ENCODE measurements at places on chromosomes 1 and 21.

GRCh38 chr1:235745503-235746136 lies 96.0 kb upstream of the GNG4 start:
- DNase-seq: no peak

DNA sequence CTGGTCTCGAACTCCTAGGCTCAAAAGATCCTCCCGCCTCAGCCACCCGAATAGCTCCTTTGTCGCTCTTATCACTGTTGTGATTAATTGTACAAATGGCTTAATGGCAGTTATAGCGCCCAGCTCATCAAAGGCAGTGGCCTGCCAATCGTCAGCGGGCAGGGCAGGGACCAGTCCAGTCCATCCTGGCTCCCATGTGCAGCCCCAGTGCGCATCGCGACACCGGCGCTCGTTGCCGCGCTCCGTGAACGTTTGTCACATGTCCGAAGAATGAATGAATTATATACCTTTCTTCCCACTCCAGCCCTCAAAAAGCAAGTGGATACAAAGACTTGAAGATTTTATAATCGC lies 18.4 kb downstream of the MTX1 start:
- peak; percentile 91 for DNase-seq

DNA sequence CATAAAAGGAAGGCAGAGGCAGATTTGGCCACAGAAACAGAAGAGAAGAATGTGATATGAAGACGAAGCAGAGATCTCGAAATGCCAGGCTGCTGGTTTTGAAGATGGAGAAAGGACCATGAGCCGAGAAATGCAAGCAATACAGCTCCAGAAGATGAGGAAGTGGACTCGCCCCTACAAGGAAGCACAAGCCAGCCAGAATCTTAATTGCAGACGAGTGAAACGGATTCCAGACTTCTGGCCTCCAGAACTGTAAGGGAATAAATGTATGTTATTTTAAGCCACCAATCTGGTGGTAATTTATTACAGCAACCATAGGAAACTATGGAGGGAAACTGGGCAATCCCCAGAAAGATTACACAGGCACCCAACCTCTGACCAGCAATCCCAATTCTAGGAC lies 24.1 kb downstream of the TARBP1 start:
- DNase-seq: no peak

GRCh38 chr1:84936116-84936810 lies 43.3 kb upstream of the LPAR3 start:
- peak; percentile 91 for DNase-seq

GRCh38 chr1:54298284-54299033 lies 98.5 kb downstream of the MRPL37 start:
- DNase-seq: no peak

DNA sequence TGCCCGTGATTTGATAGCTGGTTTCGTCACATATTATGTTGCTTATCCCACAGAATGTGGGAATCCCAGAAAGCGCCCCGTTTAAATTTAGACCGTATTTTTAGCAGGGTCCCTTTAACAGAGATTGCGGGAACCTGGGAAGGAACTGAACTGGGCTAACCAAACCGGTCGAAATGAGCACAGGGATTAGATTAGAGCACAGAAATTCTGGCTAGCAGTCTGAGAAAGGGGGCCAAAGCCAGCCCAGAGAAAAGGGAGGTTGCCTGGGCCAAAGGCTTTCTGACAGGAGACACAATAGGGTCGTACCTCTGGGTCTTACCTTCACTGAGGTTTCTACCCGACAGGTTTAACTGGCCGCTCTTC lies 327 bp downstream of the LRRC40 start:
- no peak for DNase-seq

GRCh38 chr1:51690285-51690961 lies 73.5 kb downstream of the OSBPL9 start:
- DNase-seq: no peak

DNA sequence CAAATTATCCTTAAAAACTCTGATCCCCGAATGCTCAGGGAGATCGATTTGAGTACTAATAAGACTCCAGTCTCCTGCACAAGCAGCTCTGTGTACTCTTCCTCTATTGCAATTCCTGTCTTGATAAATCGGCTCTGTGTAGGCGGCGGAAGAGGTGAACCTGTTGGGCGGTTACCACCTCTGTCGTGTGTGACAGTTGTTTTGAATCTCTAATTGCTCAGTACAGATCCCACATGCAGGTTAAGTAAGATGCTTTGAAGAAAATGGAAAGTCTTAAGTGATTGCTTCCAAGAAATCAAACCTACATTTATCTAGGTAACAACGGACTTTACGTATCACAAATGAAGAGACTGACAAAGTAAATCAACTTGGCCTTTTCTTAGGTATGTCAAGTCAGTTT lies 35.5 kb downstream of the COA6 start:
- DNase-seq: no peak

GRCh38 chr1:219754767-219755166 lies 141.9 kb upstream of the ZC3H11B start:
- no peak for DNase-seq
